Upper lobe of left lung (tissue), 6 donors: ENCODE measurements at places on chromosomes 6 and 20. TPM values are rescaled to one million over a fixed set of nuclear protein-coding genes. Genes with fewer than 3 reads are reported as not detected.

GRCh38 chr20:16589623-16590022 lies 16.4 kb upstream of the KIF16B start:
- DNase-seq: no peak

- no peak for DNase-seq
Observed at GRCh38 chr6:24228123-24228522, 102.1 kb downstream of the NRSN1 start.

- DNase-seq: no peak
Observed at GRCh38 chr6:71250099-71250602, 38.5 kb upstream of the OGFRL1 start.

DNA sequence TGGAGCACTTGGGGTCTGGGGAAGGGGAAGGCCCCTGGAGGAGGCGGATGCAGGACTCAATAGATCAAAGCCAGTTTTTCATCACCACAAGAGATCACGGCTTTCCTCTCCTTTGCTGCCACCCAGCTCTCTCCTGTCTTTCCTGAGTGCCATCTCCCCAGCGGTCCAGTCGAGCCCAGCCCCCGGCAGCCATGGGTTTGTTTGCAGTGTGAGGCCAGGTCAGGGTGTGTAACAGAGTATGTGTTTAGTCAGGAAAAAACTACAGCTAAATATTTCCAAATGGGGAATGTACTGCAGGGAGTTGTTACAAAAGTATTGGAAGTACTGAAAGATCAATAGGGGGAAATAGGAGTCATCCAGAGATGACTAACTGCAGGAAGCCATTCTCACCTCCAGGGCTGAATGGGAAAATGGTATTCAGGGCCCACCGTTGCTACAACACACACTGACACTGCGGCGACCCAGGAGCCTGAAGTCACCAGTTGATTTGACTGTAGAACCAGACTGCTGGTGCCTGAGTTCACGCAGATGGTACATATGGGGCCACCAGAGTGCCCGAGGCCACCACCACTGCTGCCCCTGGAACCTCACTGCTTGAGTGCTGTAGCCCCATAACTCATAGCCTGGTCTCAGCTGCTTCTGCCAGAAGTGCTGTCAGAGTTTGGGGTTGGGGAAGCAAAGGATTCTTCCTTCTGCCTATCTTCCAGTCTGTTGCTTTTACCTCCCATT lies 23.6 kb upstream of the FANCE start:
- no peak for DNase-seq

TRAPPC3L gene
- not detected for total RNA-seq

DNA sequence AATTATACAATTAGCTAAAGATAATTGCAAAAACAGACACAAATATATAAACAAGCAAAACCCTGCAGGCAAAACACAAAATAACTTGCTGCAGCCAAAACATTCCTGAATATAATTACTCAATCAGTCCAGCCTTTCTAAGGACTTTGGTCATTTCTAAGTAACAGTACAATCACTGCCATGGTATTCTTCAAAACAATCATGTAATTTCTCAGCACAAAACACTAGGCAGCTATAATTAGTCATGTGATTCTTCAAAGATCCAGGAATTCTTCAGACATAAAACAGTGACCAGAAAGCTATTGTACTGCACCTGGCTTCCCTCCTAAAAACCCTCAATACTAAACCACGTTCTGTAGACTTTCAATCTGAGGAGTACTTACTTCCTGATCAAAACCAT lies 881.1 kb downstream of the EPHA7 start:
- no peak for DNase-seq

DNA sequence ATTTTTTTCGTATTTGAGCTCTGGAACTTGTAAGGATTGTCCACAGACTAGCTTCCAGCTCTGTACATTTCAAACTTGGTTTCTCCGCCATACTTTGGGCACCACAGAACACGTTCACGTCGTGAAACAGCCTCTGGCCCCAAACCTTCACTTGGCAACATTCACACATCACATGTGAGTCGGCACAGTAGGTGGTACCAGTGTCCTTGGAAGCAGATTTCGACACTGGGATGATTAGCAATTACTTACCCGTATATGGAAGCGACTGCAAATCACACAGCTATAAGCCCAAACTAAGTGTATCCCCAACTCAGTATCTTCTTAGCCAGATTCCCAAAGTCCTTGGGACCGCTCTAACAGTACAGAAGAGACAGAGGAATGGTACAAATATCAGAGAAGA lies 60.2 kb downstream of the MAFB start:
- DNase-seq: no peak

TMEM217 gene
- total RNA-seq: 1.2 TPM

GRCh38 chr20:50129662-50130355 lies 16.9 kb upstream of the UBE2V1 start:
- no peak for DNase-seq

ZC2HC1B gene
- not detected for total RNA-seq

GRCh38 chr6:107532706-107533105 lies 42.8 kb downstream of the SOBP start:
- DNase-seq: no peak

- no peak for DNase-seq
Observed at GRCh38 chr6:46893648-46894047, 28.1 kb downstream of the ADGRF5 start.

OPN5 gene
- total RNA-seq: not detected

FAM229B gene
- 12.6 TPM for total RNA-seq

DNA sequence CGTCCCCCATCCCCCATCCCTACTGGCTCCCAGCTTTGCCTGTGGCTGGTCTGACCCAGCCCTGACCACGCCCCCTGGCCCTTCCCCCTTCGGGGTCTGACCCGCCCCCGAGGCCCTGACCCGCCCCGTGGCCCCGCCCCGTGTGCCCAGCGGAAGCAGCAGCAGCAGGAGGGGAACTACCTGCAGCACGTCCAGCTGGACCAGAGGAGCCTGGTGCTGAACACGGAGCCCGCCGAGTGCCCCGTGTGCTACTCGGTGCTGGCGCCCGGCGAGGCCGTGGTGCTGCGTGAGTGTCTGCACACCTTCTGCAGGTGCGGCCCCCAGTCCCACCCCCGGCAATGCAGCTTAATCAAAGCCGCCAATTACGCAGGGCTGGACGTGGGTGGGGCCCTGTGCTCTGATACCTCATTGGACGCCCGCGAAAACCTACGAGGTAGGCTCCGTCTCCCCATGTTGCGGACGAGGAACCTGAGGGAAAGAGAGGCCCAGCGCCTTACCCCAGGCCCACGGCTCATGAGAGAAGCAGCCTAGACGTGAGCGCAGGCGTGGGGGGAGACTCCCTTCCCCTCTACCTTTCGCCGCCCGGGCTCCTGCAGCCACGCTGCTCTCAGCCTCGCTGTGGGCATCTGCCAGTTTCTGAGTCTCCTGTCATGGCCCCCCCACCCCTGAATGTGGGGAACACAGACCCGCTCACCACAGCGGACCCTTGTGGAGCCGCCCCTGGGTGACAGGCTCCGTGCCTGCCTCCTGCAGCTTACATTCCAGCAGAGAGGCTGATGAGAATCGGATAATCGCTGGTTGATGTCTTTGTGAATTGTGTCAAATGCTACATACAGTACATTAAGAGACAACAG lies 12.8 kb downstream of the RBCK1 start:
- DNase-seq: peak; percentile 87

- DNase-seq: no peak
Observed at GRCh38 chr20:32982617-32983458, 21.4 kb downstream of the SUN5 start.

- DNase-seq: no peak
Observed at GRCh38 chr20:35478804-35479472, 23.5 kb downstream of the CEP250 start.

GRCh38 chr20:43988867-43989266 lies 74.2 kb downstream of the TOX2 start:
- no peak for DNase-seq

ACSS2 gene
- total RNA-seq: 377 TPM

DNA sequence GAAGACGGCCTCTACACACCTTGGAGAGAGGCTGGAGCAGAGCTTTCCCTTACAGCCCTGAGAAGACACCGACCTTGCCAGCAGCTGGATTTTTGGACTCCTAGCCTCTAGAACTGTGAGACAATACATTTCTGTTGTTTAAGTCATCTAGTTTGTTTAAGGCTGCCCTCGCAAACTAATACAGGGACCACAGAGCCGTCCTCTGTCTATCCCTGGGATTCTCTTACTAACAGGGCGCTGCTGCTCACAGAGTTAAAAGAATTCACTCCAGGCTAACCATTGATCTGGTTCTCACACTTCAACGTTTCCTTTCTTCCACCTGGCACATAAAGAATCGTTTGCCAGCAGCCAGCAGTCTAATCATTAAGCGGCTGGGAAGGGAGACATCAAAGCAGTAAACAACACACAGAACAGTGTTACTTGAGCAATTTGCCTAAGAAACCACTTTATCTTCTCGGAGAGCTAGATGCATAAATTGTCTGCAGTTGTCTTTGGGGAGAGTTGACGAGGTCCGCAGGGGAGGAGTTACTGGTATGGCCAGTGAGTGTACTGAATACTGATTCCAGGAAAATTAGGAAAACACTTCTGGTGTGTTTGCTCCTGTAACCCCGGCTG lies 103.5 kb upstream of the AKAP12 start:
- no peak for DNase-seq

DNA sequence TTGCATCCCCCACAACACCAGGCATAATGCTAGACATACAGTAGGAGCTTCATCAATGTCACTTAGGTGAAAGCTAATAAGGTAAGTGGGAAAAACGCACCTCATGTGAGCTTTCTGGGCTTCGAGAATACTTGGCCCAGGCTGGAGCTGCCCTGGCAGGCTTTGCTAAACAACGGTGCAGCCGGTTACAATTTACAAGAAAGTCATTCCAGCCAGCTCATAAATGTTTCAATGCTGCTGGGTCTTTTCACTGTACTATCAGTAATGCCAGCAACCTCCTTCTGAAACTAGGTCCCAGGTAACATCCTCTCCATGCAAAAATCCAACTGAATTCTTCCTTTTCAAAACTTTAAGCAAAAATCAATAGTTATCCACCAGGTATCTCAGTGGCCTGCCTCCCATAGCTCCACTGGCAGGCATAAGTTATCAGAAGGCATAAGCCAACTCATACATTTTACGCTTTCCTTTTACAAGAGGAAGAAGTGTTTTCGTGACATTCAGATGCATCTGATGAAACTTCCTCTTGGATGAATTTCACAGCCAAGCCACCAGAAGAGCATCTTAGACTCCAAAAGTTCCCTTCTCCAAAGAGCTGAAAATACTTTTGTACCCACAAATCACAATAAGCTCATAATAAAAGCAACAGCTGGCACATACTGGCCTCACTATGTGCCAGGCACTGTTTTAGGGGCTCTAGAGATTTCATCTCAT lies 56.3 kb downstream of the RTN4IP1 start:
- no peak for DNase-seq

EYS gene
- 0.46 TPM for total RNA-seq

MAVS gene
- 37.1 TPM for total RNA-seq

- DNase-seq: no peak
Observed at GRCh38 chr20:60131375-60131774, 173.2 kb downstream of the CDH26 start.
